ENCODE measurements at places on chromosomes 12 and 14.
A peak's percentile ranks its signal among the peaks of the same experiment; 100 is the strongest.

GRCh38 chr14:53954551-53955228 lies 1.9 kb downstream of the BMP4 start:
- DNase-seq: peak; percentile 25

DNA sequence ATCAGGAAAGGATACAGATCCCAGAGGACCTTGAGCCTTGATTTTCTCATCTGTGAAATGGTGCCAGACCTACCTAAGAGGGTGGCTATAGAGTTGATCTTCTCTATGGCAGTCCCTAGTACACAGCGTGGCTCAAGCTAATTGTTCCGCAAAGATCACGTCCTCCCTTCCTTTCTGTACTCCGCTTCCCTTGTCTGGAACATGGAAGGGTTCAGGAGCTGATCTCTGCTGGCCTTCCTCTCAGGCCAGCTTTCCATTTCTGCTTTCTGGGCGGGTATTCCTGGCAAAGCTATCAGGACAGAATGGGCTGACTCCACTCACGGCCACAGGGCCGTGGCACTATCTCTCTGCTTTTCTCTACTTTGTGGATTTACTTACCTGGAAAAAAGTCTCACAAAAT lies 6.5 kb downstream of the CAMKK2 start:
- no peak for DNase-seq

DNA sequence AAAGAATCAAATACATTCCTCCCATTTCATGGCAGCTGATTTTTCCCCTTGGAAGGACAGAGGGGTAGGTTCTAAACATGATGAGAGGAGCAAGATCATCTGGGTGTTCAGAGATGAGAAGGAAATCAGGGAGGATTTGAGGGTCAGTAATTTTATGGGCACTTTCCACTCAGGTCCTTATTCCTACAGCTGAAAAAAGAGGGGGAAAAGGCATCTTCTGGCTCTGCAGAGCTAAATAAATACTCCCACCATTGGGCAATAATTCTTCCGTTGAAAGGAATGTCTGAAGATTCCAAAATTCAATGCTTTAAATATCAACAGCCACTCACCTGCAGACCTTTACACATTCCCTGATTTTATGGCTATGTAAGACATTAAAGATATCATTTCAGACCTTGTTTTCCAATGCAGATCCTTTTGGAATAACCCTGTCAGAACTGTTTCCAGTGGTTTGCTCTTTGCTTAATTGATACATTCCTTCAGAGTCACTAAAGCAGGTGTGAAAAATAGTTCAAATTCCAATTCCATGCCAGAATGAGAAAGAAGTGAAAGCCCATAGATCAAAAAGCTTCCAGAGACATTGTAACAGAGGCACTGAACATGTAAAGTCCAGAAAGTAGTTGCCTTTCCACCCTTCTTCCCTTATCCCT lies 233.3 kb upstream of the KRR1 start:
- no peak for DNase-seq

- no peak for DNase-seq
Observed at GRCh38 chr14:101064718-101065117, 161.2 kb upstream of the RTL1 start.

DNA sequence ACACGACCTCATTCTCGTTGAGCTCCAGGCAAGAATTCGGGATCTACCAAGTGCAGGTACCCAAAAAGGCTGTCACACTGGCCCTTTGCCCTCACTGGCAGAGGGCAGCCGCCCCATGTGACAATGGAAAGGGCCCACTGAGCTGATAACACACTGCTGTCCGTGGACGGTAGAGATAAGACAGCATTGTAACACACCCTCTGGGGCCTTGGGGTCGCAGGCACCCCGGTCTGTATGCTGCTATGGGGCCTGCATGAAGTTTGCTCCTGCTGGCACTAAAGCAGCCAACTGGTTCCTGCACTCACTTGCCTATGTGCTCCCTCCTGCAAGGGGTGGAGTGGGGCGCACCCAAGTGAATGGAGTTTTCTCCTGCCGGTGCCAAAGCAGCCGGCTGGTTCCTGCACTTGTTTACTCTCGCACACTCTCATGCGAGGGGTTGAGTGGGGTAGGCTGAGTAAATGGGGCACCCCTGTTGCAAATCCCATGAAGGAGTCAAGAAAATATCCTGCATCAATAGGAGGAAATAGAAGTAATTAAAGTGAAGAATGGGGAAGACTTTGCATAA lies 477.9 kb downstream of the ATP23 start:
- no peak for DNase-seq

DNA sequence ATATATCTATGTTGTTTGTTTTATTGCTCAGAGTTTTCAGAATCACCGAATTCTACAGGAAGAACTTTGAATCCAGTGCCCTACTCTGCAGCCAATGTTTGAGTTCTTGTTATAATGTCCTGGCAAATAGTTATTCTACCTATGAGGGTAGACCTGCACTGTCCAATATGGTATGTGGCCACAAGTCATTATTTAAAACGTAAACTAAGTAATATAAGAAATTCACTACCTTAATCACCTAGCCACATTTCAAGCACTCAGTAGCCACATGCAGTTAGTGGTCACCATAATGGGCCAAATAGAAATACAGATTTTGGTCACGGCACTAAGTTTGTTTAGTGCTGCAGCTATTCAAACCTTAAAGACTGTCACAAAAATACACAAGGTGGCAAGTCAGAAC lies 26.4 kb downstream of the GNPTAB start:
- no peak for DNase-seq

DNA sequence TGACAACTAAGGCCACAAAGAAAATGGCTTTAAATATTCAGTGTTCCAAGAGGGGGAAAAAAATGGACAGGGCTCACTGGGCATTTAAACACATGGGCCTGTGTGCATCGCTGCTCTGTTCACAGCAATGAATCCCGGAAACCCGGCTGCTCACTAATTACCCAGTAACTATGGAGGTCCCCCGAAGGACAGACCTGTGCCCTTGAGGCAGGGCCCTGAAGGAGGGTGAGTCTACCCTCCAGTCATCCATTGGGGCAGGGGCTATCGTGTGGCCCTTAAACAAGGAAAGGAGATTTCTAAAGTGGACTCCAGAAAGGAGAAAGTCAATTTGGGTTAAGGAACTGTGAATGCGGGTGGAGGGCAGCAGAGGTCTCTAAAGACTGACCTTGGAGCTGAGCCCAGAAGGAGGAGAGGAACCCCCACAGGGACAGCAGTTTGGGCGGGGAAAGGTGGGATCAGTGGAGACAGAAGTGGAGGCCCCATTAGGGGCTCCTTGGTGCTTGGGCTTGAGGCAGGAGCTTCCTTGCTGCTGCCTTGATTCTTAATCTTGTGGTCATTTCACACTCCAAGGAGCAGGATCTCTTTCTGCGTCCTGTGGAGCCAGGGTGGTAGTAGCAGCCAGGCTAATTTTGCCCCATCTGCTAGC lies 1.4 kb upstream of the CLMN start:
- no peak for DNase-seq

DNA sequence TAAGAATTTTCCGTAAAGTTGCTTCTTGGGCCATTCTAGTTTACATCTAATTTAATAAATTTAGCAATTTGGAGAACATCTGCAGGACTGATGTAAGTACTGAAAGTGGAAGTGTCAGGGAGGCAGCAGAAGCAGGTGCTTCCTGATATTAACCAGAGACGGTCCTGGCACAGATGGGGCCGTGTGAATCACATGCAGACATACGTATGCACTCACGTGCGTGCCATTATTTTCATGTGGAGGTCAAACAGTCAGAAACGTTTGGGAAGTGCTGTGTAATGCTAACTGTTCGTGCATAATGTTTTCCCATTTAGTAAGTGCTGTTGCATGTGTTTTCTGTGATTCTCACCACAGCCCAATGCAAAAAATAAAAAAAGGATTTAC lies 87.8 kb upstream of the DYNC1H1 start:
- peak; percentile 91 for DNase-seq

DNA sequence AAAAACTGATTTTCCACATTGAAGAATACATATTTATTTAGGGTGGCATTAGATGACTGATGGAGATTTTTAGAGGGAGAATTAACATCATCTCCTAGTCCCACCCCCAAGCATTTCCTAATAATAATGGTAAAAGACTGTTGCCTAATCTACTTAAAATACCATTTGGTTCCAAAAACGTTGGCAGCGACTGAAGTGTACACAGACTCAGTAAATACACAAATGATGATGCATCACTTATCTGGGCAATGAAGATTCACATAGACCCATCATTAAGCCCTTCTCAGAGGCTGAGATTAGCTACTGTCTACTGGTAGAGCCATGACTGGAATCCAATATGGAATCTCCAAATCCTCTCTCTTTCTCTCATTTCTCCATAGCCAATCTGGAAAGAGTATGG lies 18.2 kb downstream of the RTN1 start:
- peak; percentile 14 for DNase-seq

- no peak for DNase-seq
Observed at GRCh38 chr14:77190977-77191376, 9.4 kb downstream of the TMEM63C start.

DNA sequence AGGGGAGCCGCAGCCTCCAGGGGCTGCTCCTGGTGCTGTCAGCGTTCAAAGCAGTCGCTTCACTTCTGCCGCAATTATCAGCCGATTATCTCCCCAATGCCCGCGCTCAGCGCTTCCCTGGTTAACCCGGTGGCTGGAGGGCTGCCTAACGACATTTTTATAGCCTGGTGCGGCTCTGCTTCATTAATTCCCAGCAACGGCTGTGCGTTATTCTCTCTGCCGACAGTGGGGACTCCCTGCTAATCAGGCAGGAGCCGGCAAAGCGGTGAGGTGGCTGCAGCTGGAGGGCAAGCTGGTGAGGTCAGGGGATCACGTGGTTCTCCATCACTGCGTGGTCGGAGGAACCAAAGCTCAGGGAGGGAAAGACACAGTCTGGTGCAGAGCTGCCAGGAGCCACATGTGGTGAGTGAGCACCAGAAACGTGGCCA lies 62.9 kb downstream of the GLRX5 start:
- DNase-seq: peak; percentile 9

GRCh38 chr14:76373456-76373855 lies 2.5 kb upstream of the ESRRB start:
- DNase-seq: no peak

DNA sequence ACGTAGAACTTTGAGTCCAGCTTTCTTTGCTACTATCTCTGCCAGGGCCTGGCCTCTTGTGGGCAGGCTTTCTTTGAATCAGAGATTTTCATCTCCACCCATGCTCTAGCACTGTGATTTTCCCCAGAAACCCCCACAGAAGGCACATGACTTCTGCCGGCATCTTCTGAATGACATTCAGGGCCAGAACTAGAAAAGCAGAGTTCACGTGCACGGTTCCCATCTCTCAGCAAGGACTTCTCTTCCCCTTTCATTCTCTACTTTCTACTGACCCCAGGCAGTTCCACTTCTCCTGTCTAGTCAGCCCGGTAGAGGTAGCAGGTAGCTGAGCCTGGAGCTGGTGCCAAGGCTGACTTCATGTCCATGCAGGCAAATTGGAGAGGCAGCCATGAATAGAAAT lies 26.9 kb downstream of the BATF start:
- DNase-seq: no peak

- no peak for DNase-seq
Observed at GRCh38 chr12:6306151-6306550, 4.3 kb upstream of the PLEKHG6 start.

GRCh38 chr12:119412811-119413794 lies 78.6 kb downstream of the CCDC60 start:
- DNase-seq: peak; percentile 48

- peak; percentile 40 for DNase-seq
Observed at GRCh38 chr12:123388177-123388950, 4.4 kb downstream of the KMT5A start.

- peak; percentile 78 for DNase-seq
Observed at GRCh38 chr12:55019784-55020183, at the start of gene NEUROD4. TSS of gene NEUROD4 (plus strand) at chr12:55019974. CDS start at chr12:55026440, 6,466 bp downstream.

DNA sequence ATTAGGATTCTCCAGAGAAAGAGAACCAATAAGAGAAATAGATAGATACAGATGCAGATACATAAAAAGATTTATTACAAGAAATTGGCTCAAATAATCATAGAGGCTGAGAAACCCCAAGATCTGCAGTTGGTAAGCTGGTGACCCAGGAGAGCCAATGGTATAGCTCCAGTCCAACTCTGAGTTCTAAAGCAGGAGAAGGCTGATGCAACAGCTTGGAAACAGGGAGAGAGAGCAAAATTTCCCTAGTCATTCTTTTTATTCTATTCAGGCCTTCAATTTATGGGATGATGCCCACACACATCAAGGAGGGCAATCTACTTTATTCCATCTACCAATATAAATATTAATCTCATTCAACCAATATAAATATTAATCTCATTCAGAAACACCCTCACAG lies 218.2 kb downstream of the PRKD1 start:
- no peak for DNase-seq

DNA sequence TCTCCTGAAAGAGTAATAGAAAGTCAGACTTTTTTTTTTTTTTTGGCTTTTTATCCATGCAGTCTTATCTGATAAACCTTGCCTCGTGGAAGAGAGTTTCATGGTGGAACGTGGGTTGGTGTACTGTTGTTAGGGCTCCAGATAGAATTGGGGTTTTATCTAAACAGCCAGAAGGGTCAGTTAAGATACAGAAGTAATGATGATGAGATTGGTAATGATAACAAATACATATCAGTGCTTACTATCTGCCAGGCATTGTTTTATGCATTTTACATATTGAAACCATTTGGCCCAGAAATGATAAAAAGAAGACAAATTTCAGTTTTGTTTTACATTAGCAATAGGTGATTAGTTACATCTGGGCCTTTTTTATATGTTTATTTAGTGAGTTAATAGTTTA lies 372.8 kb upstream of the PRICKLE1 start:
- DNase-seq: no peak

DNA sequence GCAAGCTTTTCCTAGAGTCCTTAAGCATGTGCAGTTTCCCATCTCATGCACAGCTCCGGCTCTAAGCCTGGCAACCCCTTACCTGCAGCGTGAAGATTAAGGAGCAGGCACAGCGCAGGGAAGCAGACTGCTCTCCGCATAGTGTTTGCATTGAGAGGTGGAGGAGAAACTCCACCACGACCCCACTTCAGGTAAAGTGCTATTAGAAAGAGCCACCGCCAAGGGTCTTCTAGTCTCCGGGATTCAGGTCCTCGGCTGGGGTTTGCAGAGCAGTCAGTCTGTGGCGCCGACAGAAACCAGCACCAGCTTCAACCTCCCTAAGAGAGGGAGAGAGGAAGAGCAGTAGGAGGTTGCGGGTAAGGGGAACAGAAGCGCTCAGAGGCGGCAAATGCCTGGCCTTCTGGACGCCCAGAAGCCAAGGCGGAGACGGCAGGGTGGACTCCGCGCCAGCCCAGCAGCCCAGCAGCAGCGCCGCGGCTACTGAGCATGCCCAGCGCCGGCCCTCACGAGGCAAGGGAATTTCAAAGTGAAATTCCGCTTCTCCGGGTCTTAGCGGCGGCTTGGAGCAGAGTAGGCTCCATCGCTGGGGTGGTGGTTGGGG lies at the start of gene PTPRR:
Gene PTPRR, minus strand, starts transcription at position 488 of the 601 bp plus-strand sequence. Its CDS starts 348 bp downstream, at position 140.
- DNase-seq: no peak

- peak; percentile 16 for DNase-seq
Observed at GRCh38 chr12:57434517-57435223, at the start of gene INHBC. TSS of gene INHBC (plus strand) at chr12:57434784. CDS start at chr12:57434887, 103 bp downstream.

GRCh38 chr12:8948701-8949341 lies 624 bp downstream of the M6PR start:
- peak; percentile 74 for DNase-seq

GRCh38 chr12:96988919-96989318 lies 81.9 kb downstream of the NEDD1 start:
- no peak for DNase-seq
